Stimulated activated CD4-positive, alpha-beta T cell treated with anti-CD3 and anti-CD28 coated beads, Interleukin-2, amount 100 ng/mL, for 4 hours (primary cell): ENCODE measurements at places on chromosomes 12 and 14.

GRCh38 chr12:89481213-89481914, 43.2 kb downstream of the GALNT4 start:
- DNase-seq, result no peak

GRCh38 chr12:53077030-53077429, 2.2 kb downstream of the SPRYD3 start:
- no peak for DNase-seq

DNA sequence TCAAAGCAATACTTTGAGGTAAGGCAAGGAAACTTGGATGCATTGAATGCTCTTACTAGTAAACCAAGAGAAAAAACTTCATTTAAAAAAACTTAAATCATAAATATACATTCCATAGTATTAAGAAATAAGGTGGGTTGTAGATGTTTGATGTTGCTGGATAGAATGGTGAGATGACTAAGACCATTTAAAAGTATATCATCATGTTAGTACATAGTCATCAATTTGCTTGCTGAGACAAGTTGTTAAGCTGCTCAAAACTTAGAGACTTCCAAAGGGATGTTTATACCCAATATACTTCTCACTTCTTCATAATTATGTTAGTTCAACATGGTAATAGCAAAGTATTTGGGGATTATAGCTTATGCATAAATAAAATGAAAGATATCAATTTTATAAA, 675.5 kb upstream of the MGAT4C start:
- DNase-seq, result no peak

DNA sequence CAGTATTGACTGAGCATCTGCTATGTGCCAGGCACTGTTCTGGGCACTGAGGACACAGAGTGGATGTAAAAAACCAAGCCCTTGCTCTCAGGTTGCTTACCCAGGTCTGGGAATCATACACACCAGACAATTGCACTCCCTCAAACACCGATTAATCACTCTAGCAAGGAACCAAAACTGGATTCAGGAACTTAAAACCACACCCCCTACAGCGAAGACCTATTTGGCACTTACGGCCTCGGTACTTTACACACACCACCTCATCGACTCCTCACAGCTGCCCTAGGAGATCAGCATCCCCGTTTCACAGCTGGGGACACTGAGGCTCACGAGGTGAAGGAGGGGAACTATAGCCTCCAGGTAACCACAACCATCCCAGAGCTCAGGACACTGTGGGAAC, 1.6 kb downstream of the GLTP start:
- DNase-seq, result no peak

- DNase-seq, result no peak
Observed at GRCh38 chr12:115423546-115423987, 739.6 kb upstream of the TBX3 start.

- DNase-seq, result no peak
Observed at GRCh38 chr14:89060191-89060590, 235.7 kb downstream of the TTC8 start.

DNA sequence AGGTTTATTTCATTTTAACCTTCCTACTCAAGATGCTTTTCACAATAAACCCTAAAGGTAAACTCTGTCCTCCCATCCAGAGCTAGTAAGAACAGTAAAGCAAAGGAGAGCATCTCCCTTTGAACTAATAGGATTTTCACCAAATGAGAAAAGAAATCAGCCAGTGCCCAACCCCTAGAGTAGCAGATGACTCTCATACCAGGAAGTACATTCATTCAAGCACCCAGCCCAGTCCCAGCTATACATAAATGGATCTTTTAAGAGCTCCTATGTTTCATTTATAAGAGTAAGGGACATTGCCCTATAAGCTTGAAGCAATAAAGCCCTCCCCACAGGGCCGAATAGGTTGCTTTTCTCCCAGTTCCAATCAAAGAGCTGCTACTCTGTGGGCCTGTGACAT, 7.6 kb downstream of the BAZ2A start:
- no peak for DNase-seq

DNA sequence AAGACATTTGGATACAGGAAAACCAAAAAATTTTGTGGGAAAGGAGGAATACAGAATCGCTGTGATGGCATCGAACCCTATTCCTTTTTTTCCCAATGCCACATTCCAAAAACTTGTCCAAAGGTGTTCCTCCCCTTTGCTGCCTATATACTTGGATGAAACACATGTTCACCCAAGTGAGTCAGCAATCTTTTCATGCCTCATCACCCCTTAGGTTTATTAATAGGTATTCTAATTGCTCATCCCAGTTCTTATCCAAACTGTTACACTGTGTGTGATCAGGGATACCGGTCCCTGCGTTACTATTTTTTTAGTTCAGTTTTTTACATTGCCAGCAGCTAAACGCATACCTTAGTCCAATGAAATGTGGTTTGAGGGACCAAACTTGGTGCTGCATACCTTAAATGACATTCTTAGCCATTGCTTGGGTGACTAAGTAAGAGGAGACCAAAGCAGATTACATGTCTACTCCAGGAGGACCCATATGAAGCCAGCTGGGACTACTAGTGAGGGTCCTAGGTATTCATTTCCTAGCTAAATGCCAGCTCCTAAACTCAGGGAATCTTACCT, 20.6 kb upstream of the ST8SIA1 start:
- no peak for DNase-seq
